Midbrain (tissue), 1 donor: ENCODE measurements at places on chromosomes 2 and 18.
A peak's percentile ranks its signal among the peaks of the same experiment; 100 is the strongest.

- DNase-seq: no peak
Measured at GRCh38 chr2:64230540-64230939, 86.3 kb upstream of the PELI1 start.

GRCh38 chr2:65186093-65186868 is 41.4 kb upstream of the ACTR2 start:
- DNase-seq: no peak

DNA sequence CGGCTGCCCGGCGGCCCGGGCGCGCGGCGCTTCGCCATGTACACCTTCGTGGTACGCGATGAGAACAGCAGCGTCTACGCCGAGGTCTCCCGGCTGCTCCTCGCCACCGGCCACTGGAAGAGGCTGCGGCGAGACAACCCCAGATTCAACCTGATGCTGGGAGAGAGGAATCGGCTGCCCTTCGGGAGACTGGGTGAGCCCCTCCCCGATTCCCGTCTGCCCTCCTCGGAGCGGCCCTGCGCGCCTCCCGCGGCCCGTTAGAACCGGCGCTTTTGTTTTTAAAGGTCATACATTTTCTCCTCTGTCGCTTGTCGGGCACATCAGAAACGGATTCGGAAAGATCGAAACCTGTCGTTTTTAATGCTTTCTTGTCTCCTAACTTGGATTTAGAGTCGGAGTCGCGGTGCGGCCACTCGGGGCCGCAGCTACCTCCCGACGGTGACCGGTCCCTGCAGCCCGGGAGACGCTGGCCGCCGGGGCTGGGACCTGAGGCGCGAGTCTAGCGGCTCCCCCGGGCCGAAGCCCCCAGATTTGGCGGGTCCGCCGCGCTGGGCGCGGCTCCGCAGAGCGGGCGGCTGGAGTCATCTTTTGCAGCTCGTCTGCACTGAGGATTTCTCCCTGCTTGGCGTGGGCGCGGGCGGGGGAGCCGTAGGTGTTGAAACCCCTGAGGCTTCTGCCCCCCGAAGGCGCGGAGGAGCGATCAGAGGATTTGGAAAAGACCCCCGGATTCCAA is 519 bp downstream of the TTL start:
- no peak for DNase-seq

DNA sequence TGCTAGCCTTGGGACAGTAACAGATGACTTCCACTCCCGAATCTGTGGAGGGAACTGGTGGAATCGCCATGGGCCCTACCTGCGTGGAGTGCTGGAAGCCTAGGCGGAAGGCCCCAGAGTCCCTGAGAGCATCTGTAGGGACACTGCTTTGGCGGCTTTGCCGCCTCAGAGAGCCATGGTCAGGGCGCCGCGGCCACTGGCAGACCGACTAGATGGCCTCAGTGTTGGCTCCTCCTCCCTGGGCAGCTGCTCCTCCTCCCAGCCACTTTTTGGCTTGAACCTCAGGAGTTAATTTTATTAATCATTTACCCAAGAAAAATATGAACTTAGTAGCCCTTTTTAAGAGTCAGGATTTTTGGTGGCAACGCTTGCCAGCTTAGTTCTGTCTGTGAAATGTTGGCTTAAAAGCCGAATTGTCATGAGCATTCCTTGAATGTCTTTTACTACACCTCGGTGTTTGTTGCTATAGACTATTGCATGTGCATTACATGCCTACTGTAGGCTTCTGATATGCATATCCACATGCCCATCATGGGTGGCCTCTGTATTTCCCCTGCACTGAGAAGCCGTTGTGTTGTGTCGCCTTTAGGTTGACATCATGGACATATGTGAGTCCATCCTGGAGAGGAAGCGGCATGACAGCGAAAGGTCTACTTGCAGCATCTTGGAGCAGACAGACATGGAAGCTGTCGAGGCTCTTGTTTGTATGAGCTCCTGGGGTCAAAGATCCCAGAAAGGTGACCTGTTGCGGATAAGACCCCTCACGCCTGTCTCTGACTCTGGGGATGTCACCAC is 2.4 kb downstream of the KLF11 start:
- no peak for DNase-seq

GRCh38 chr18:59681521-59682004 is 15.7 kb downstream of the CCBE1 start:
- no peak for DNase-seq

GRCh38 chr2:217218269-217219163 is 358.7 kb upstream of the TNP1 start:
- no peak for DNase-seq

DNA sequence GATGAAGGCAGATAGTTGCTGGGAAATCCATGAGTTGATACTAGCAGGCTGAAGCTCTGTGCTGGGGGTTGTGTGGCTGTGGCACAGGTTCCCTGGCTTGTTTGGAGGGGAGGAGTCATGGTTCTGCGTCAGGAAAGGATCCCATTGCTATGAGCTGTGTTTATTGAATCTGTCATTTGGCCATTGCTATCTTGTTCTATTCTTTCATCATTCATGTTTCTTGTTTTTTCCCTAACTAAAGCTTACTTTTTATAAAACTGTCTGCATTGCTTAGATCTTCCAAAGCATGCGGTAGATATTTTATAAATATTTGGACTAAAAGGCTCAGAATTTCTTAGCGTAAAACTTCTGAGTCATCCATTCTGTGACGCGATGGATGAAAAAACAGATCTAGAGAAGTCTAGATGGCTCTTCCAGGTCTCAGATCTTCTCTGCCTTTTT is 335.3 kb downstream of the PTPRM start:
- no peak for DNase-seq

DNA sequence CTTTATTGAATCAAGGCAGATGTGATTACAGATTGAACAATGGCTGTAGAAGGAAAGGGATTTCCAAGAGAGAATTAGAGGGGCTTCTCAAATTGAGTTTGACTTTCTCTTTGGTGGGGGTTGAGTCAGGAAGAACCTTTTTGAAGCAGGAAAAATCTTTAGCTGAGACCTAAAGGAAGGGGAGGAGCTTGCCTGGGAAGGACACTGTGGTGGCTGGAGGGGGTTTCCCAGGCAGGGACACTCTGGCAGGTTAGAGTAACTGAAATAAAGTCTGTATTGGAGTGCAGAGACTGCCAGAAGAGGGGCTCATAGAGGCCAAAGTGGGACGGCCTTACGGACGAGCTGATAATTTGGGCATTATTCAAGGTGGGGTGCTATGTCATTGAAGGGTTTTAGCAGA is 69.3 kb downstream of the NEDD4L start:
- DNase-seq: no peak

DNA sequence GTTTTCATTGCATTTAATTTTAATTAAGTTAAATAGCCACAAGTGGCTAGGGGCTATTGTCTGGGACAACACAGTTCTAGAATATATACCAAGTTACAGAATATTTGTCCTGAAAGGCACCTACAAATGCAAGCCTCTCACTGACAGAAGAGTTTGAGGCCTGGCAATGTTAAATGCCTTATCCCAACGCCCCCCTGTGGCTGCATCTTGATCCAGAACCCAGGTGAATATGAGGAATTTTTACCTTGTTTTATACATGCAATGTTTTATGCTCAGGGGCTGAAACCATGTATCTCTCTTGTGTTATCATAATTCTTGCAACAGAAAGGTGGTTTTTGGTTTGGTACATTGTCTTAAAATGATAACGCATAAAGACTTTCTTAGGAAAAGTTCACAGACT is 71.8 kb upstream of the SEC11C start:
- no peak for DNase-seq

GRCh38 chr2:189222468-189223105 is 43.0 kb upstream of the COL5A2 start:
- no peak for DNase-seq

DNA sequence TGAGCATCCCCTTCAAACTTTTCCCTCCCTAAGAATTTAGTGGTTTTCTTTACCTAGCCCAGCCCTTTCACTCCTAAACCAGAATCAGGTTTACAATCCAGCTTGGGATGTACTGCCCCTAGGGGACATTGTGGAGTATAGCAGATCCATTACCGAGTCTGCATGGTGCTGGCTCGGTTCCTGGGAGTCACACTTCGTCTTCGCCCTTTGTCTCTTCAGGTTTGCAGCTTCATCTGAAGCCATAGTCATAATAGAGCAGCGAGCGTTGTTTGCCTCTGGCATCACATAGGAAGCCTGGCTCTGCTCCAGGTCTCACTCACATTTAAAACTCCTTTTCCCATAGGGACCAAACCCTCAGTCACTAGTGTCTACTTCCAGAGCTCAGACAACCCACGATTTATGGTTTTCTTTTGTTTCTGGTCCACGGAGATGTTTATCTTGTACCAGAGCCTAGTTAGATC is 16.8 kb upstream of the LYPD6 start:
- peak; percentile 34 for DNase-seq

- no peak for DNase-seq
Measured at GRCh38 chr2:130966775-130967490, 126.3 kb downstream of the FAM168B start.

DNA sequence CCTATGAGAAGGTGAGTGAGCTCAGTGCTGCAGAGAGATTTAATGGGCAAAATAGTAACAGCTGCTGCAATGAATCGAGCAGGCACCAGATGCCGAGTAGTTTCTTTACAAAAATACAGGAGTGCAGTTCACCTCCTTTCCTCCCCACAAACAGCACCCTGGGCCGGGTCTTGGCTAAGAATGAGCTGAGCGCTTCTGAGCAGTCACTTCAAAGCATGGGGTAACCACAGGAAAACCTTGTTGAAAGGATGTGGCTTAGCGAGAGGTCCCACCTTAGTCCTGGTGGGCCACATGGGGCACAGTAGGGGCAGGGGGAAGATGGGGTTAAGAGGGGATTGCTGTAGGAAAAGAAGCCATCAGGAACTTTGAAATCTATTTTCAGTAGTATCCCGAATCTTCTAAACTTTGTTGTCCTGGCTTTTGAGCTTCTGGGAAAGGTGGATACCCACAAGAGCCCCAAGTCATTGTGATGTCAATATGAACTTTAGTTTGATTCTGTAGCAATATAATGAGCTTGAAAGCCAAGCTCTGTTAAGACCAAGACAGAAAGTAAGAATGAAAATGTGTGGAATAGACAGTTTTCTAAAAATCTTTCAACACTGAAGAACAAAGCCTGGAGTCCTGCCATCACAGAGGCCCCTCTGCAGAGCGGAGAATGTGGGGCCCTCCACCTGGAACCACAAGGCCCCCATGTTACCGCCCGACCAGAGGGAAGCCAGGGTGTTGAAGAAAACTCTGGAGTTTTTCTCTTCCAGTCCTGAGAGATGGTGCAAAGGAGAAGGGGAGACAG is 101.0 kb upstream of the ZNF236 start:
- no peak for DNase-seq

GRCh38 chr2:58871469-58872142 is 630.5 kb upstream of the FANCL start:
- DNase-seq: no peak
